OCI-M1 (cell line): ENCODE measurements at places on chromosomes 12 and 14.

DNA sequence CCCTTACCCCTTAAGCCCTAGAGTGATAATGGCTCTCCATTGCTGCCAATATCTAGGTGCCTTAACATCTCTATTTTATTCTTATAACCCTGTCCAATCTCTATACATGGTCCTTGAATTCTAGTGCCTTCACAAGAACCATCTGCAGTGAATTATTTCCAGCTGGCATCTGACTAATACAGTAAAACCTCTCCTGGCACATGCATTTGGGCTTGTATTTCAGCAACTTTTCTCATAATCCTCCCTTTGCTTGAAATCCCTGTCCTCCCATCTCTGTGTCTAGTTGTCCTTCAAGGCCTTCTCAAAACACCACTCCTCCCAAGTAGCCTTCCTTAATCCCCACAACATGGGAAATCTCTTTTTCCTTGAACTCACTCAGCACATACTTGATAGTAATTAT is 14.2 kb upstream of the HMGA2 start:
- no peak for DNase-seq

DNA sequence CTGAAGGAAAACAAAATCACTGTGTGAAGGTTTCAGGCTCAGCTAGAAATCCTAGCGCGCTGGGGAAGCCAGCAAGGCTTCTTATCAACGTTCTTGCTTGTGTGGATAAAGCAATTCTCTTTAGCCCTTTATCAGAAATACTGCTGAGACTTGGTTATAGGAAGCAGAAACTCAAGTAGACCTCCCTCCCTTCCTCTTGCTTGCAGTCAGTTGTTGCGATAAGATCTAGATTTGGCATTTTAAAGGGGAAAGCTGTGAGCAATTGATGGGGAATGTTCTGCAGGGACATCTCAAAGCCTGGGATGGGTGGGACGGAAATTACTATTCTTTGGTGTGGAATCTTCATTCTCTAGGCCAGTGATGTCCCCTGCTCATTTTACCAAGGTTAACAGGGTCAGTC is 76.4 kb upstream of the ANO4 start:
- no peak for DNase-seq

GRCh38 chr14:52061390-52061789 is 7.5 kb downstream of the NID2 start:
- no peak for DNase-seq

GRCh38 chr14:103330536-103330935 is 3.5 kb upstream of the EIF5 start:
- DNase-seq: peak; percentile 32

DNA sequence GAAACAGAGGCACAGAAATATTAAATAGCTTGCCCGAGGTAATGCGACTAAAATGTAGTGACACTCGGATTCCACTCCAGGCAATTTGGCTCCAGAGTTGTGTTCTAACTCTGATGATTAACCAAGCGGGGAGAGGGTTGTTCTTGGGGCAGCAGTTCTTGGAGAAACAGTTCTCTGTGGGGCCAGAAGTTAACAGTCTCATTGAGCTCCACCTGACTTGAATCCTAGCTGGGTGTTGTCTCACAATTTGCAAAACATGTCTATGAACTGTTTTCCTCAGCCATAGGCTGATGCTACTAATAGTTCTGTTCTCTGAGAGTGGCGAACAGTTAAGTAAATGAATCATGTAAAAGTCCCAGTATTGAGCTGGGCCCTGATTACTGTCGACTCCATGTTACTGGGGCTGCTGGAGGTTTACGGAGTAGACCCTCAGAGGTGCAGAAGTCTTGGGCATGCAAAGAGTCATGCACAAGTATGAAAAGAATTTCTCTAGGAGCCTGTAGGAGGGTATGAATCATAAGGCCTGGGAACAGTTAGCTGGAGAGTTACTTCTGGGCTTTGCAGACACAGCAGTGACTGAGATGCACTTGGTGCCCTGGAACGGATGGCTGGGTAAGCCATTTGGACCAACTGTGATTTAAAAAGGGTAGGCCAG is 15.4 kb upstream of the NIN start:
- no peak for DNase-seq

DNA sequence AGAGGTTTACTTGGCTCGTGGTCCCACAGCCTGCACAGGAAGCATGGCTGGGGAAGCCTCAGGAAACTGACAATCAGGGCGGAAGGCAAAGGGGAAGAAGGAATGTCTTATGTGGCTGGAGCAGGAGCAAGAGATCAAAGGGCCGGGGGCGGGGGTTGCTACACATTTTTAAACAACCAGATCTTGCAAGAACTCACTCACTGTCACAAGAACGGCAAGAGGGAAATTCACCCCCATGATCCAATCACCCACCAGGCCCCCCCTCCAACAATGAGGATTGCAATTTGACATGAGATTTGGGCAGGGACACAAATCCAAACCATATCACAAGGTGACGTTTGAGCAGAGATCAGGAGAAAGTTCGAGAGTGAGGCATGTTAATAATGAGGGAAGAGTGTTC is 163.7 kb upstream of the RPH3A start:
- DNase-seq: no peak

DNA sequence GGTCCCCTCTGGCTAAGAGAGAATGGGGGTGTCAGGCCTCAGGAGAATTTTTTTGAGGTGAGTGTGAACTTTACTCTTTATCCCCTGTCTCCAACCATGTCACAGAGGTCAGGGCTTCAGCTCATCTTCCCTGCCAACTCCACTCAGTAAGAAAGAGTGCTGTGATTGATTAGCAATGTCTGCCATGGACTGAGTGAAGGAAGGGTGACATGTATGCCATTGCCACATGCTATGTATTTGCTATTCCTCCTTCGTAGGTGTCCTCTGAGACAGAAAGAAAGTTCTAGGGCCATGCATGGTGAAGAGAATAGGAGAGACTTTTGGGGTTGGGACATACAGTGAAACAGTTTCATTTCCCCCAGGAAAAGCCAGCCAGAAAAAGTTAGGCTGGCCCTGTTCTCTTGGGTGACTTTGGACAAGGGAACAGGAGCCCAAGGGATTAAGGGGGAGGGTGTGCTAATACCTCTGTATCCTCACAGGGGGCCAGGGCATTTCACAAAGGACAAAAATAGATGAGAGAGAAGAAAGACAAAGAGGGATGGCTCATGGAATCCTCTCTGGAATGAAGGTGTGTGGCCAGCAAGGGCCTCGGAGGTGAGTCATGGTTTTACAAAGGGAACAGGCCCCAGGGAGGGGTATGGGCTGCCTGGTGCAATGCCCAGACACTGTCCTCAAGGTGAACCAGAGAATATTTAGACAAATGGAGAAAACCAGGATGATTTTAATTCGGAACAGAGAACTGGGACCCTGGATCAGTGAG is 13.9 kb upstream of the MYL2 start:
- no peak for DNase-seq

DNA sequence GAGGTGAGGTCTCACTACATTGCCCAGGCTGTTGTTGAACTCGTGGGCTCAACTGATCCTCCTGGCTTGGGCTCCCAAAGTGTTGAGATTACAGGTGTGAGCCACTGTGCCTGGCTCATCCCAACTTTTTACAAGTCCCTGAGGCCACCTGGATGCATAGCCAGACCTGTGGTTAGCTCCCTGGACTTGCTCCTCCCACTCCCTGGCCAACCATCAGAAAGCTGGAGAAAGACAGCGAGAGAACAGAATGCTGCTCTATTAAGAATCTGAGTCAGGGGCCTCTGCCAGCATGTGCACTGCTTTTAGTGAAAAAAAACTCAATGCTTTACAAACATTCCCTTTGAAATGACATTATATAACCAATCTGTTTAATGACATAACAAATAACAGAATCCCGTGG is 78.2 kb downstream of the RBM19 start:
- DNase-seq: no peak

DNA sequence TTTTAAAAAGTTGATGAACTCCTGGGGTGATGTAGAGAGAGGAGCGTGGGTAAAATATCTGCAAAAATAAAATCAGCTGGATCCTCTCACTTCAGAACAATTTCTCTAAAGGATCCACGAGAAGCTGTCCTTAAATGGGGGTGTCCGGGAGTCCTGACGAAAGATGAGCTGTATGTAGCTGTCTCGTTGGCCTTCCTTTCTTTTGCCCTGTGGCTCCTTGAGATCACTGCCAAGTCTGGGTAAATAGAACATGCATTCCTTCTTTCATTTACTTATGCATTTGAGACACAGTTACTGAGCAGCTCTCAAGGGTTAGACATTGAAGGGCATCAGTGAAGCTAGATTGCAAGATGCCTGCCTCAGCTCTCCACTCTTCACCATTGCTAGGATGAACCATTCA is 35.2 kb upstream of the TXNRD1 start:
- no peak for DNase-seq

DNA sequence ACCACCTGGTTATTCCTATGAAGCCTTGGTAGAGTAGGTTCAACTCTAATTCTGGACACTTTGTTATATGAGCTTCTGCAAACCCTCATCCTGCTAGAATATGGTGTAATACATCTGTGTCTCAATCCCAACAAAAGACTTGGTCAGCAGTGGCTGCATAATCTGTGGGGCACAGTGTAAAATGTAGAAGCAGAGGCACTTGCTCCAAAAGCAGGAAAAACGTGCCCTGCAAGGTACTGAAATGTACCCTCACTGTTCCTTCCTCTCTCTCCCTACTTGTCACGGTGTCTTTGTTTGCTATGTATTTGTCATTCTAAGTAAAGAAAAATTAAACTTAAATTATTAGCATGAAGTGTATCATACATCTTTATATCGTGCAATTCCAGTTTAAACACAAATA is 267.9 kb downstream of the BCL11B start:
- DNase-seq: no peak

- DNase-seq: no peak
Measured at GRCh38 chr14:75279763-75280290, 1.2 kb downstream of the FOS start.

- DNase-seq: no peak
Measured at GRCh38 chr12:31363416-31363809, 37.5 kb upstream of the SINHCAF start.

GRCh38 chr12:68487721-68488309 is 122.9 kb upstream of the RAP1B start:
- DNase-seq: no peak

GRCh38 chr14:34718750-34719304 is 4.4 kb upstream of the CFL2 start:
- DNase-seq: no peak

- no peak for DNase-seq
Measured at GRCh38 chr12:130925666-130926015, 28.1 kb upstream of the ADGRD1 start.

GRCh38 chr14:29220566-29220965 is 454.0 kb downstream of the FOXG1 start:
- no peak for DNase-seq
